Activated T-cell treated with anti-CD3 and anti-CD28 coated beads, Interleukin-2, amount 50 U/mL, for 48 hours (primary cell): ENCODE measurements at places on chromosomes 5 and 9.

DNA sequence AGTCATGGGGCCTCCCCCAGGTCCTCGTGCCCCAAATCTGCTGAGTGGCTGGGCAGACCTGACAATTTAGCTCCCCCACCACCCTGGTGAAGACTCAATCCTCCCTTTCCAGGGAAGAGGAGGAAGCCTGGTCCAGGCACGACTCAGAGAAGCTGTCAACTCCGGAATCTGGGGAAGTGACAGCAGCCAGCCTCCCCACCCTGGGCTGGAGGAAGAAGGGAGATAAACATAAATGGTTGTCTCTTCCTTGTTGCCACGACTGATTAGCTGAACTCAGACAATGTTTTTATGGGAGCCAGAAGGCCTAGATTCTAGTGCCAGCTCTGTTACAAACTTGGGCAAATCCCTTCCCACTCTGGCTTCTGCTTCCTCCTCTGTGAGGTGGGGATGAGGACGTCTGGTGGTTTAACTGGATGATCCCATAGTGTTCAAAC, 15.4 kb downstream of the CCDC69 start:
- no peak for DNase-seq

GRCh38 chr5:151596828-151597539, 5.9 kb upstream of the FAT2 start:
- no peak for DNase-seq

GRCh38 chr9:72165821-72166547, 16.7 kb downstream of the GDA start:
- DNase-seq, result no peak

GRCh38 chr9:17462869-17463464, 115.9 kb upstream of the SH3GL2 start:
- DNase-seq, result peak; percentile 20

DNA sequence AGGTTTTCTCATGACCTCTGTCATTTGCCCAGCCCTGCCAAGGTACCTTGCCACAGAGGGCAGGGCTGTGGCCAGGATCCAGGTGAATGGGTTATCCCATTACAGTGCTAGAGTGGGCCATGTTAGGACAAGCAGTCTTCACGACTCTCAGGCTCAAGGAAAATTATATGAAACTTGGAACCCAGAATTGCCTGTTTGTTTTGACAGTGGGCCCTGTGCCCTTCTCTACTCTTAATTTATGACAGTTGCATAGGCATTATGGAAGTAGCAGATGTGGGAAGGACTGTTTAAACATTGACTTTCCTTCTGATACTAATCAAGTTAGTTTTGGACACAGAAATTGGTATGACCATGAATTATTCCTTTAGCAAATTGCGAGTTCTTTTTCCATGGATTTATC, 41.7 kb downstream of the ITGA2 start:
- DNase-seq, result no peak

DNA sequence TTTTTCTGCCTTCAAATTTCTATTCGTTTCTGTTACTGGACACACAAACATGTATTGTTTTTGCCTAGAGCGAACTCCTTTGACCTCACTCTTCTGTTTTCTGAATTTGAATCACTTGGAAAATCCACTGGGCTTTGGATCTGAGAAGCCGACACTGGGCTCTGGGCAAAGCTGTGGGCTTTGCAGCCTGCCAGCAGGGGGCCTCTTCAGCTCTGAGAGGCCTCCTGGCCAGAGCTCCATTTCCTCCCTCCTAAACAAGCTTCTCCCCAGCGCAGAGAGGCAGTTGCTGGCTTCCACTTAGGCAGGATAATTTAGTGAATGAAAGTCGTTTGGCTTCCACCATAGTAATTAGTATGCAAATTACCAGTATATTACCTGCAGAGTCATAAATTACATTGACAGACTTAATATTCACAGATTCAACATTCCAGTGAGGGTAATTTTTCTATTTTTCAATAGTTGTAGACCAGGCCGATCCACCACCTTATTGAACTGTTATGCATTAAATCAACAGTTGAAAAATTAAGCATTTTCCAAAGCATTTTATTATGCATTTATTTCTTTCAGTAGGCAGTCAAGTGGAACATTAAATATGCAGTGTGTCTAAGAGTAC, 104.0 kb upstream of the ZNF366 start:
- peak; percentile 45 for DNase-seq

GRCh38 chr5:157283434-157283833, 17.5 kb downstream of the CYFIP2 start:
- DNase-seq, result peak; percentile 21

GRCh38 chr5:81426359-81427030, 32.6 kb upstream of the ACOT12 start:
- DNase-seq, result no peak

DNA sequence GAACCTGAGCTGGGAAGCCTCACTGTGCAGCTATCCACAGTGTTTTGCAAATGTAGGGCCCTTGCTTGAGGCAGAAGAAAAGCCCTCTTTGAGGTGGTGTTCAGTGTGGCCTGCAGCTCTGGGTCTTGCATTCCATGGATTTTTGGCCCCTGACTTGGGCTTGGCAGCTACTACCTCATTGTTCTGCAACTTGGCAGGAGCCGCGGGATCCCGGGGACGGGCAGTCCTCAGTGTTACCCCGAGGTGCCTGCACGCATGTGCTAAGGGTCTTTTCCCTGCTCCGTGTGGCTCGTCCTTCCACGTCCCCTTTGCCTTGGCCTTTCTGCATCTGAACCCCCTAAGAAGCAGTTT, 39.8 kb downstream of the NEK6 start:
- DNase-seq, result no peak

GRCh38 chr5:117588611-117589010, 1014.0 kb upstream of the SEMA6A start:
- no peak for DNase-seq

- DNase-seq, result no peak
Observed at GRCh38 chr9:114810614-114811013, 4.8 kb upstream of the TNFSF15 start.

- DNase-seq, result no peak
Observed at GRCh38 chr5:1090538-1090937, 21.3 kb downstream of the SLC12A7 start.

GRCh38 chr5:95925939-95926338, 35.7 kb downstream of the ELL2 start:
- no peak for DNase-seq

GRCh38 chr9:105890046-105890822, 195.9 kb downstream of the TMEM38B start:
- no peak for DNase-seq

DNA sequence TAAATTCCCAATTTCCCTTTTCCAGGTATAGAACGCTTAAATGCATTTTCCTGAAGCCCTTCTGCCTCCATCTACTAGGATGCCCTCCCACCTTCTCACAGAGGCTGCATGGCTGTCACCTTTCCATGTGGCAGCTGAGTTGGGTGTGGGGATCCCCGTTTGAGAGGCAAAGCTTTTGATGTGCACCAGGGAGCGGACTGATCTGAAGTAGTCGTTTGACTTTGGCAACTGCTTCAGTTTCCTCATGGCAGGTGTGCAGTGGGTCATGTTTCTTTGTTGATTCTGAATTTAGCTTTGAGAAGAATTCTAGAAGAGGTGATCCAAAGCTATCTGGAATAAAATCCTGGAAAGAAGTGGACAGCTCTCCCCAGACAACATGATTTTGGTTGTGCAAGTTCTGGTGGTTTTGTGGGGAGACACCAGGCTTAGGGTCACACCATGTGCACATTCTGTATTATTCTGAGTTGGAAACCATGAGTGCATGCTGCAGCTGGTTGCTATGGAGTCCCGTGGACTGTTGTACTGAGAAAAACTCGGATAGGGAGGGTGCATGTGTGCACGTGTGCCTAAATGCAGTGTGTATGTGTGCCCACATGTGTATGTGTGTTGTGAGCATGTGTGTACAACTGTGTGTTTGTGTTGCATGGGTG, 63.5 kb downstream of the GADD45G start:
- DNase-seq, result no peak

GRCh38 chr9:131420980-131421624, 27.2 kb downstream of the PRRC2B start:
- DNase-seq, result no peak

- DNase-seq, result no peak
Observed at GRCh38 chr9:89165880-89166279, 12.7 kb downstream of the SHC3 start.
